ENCODE measurements at places on chromosomes 3 and 15.

DNA sequence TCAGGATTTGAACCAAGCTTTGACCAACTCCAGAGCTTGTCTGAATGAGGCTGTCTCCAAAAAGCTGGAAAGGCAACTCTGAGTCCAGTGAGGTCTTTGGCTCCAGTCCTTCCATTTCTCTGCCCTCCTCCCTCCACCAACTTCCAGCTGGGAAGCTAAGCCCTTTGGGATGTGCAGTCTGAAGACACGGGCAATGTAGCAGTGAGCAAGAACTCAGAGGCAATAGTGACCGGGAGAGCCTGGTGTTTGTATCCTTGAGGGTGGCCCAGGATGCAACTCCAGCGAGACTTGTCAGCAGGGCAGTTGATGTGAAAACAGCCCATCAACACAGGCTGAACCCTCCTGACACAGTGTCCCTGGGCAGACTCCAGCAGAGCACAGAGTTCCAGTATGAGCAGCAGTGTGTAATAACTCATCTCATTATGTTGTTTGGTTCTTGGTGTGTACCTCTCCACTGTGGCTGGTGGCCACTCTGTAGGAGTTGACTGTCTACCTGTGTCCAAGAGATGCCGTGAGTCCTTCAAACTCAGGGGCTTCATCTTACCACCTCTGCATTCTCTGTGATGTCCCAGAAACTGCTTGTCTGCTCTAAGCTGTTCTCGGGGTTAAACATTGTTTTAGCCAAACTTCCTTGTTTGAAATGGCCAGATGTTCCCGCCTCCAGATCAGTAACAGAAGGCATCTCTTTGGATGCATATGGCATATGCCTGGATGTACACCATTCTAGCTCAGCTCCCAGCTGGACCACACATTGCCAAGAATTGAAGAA is 6.6 kb downstream of the CDCP1 start:
- no peak for DNase-seq

GRCh38 chr15:91947683-91948608 is 94.4 kb downstream of the SLCO3A1 start:
- no peak for DNase-seq

DNA sequence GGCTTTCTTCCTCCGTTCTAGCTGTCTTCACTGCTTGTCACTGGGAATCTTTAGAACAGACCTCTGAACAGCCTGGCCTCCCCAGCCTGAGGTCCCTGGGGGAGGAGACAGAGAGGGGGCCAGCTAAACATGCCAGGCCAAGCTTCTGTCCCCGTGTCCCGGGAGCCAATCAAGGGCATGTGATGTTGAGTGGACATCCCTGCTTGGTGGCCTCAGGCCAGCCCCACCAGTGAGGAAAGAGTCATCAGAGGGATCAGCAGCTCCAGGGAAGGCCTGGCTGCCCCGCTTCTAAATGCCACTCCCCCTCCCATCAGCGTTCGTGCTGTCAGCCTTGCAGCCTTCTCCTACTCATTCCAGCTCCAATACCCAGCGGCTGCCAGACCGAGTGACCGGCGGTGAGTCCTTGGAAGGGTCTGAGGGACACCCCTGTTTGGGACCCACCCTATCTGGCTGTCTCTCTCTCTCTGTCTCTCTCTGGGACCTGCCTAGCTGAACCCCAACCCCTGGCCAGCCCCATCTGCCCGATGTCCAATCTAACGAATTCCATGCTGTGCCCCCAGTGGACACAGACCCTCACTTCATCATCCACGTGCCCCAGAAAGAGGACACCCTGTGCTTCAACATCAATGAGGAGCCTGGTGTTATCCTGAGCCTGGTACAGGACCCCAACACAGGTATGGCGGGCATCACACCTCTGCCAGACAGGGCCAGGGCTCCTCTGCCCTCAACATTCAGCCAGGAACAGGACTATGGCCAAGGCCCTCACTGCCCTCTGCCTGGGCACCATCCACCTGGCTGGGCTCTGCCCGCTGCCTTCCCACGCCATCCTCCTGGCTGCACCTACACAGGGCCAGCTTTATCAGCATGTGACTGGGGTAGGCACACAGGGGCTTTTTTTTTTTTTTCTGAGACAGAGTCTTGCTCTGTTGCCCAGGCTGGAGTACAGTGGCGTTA is 6.6 kb upstream of the ITIH3 start:
- DNase-seq: no peak

DNA sequence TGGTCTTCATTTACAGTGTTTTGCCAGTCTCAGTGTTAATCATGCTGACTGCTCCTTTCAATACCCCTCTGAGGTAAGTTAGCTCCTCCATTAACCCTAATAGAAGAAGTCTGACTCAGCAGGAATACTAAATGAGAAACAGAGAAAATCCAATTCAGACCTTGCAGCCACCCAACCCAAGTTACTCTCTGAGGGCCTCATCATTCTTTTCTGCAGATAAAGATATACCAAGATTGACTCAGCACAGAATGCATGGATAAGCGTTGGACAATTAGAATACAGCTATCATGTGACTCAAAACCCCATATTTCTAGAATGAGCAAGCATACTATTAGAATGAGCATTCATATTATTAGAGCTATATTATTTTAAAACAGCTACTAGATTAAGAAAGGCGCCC is 389.1 kb upstream of the SGO1 start:
- no peak for DNase-seq

- DNase-seq: no peak
These were observed 48.3 kb downstream of the NPTN start for GRCh38 chr15:73584699-73585420.

DNA sequence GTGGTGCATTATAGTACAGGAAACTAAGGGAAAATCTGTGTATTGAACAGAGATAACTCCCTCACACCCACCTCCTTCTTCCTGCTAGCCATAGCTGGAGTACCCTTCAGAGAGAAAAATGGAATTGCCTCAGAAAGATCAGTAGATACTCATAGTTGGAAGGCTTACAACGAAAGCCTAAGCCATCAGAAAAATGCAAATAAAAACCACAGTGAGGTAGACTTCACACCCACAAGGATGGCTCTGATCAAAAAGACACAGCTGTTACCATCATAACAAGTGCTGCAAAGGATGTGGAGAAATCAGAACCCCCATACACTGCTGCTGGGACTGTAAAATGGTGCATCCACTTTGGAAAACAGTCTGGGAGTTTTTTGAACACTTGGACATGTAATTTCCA is 7.4 kb upstream of the DLG1 start:
- DNase-seq: no peak

DNA sequence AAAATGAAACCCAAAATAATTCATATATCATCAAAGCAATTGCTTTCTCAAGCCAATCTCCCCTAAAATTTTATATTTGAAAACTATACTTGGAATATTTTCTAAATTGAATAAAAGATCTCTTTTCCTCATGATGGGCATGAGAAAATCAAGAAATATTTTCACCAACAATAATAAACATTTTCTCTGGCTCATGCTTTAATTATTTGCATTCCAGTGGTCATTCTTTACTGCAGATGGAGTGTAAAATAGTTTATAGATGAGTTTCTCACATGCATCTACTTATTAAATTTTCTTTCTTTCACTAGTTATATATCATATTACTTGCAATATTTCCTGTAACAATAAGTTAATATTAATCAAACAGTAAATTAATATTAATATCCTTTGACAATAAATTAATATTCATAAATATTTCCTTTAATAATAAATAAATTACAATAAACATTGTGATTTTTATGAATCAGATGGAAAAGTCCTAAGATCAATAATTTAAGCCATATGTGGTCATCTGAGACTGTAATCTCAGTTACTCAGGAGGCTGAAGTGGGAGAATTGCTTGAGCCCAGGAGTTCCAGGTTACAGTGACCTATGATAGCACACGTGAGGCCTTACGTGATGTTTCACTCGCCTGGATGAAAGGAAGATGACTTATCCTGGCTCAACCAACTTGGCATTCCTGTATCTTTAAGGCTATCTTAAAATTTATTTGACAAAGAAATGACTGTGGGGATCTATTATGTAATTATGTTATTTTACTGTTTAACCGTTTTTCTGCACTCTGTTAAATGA is 958.8 kb downstream of the ZPLD1 start:
- DNase-seq: no peak

DNA sequence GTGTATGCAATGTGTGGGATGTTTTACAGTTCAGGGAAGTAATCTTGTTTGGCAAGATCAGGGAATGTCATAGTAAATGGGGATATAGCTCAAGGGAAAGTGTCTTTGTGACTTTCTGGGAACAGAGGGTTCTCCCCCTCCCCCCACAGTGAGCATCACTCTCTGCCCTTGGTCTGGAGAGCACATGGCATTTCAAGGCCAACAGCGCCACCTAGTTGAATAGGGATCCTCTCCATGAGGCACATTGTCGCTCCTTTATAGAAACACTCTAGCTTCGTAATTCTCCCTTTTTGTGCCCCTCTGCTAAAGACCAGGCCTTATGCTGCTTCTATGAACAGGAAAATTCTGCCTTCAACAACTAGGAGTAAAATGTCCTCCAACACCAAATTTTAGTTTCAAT is 37.1 kb upstream of the ARNT2 start:
- no peak for DNase-seq

GRCh38 chr3:95408464-95408862 is 1345.6 kb downstream of the NSUN3 start:
- no peak for DNase-seq

GRCh38 chr15:78312957-78313356 is 13.5 kb upstream of the SKIC8 start:
- no peak for DNase-seq

GRCh38 chr3:30749230-30749629 is 142.8 kb downstream of the TGFBR2 start:
- no peak for DNase-seq

Measured in cortex of kidney (tissue), 1 donor.